Uterus (tissue), 4 donors: ENCODE measurements at places on chromosomes 11 and 22. TPM values are rescaled to one million over a fixed set of nuclear protein-coding genes. Genes with fewer than 3 reads are reported as not detected.
A peak's percentile ranks its signal among the peaks of the same experiment; 100 is the strongest.

GRCh38 chr11:135006800-135007199 is 594.8 kb upstream of the B3GAT1 start:
- no peak overlapping the region for H3K4me3 ChIP-seq
- H3K36me3 ChIP-seq: no peaks in the 10 kb centered on the region
- DNase-seq: no peak
- no peaks in the 10 kb centered on the region for H3K4me1 ChIP-seq
- H3K27me3 ChIP-seq: no peaks in the 10 kb centered on the region

AIP gene
- 52.9 TPM for total RNA-seq

OR51E2 gene
- 0.69 TPM for total RNA-seq

DNA sequence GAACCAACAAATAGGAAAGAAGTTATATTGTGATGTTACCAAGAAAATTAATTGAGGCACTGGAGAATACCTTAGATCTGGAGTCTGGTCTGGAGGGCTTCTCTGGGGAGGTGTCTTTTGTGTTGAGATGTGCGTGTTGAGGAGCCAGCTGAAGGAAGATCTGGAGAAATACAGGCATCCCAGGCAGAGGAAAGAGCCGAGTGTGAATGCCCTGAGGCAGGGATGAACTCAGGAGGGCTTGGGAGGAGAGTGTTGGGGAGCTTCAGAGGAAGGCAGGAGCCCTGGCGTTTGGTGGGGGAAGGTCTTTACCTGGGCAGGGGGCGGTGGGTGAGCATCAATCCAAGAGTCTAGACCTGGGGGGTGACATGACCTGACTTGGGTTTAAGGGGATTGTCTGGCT is 13.1 kb downstream of the SYNGR1 start:
- no peaks in the 10 kb centered on the region for H3K27me3 ChIP-seq
- no peak overlapping the region for H3K4me3 ChIP-seq
- no peaks in the 10 kb centered on the region for H3K36me3 ChIP-seq
- no peaks in the 10 kb centered on the region for H3K4me1 ChIP-seq
- DNase-seq: no peak

- no peak overlapping the region for H3K4me3 ChIP-seq
- DNase-seq: no peak
- no peaks in the 10 kb centered on the region for H3K27me3 ChIP-seq
- H3K4me1 ChIP-seq: no peaks in the 10 kb centered on the region
These were observed 112.3 kb upstream of the SORL1-AS1 start for GRCh38 chr11:121564948-121565684.

IL17REL gene
- not detected for total RNA-seq

OSM gene
- 0.76 TPM for total RNA-seq

GRCh38 chr11:134014511-134014910 is 54.4 kb upstream of the JAM3 start:
- H3K27me3 ChIP-seq: no peaks in the 10 kb centered on the region
- no peak overlapping the region for H3K4me3 ChIP-seq
- H3K27ac ChIP-seq: no peak overlapping the region

DNA sequence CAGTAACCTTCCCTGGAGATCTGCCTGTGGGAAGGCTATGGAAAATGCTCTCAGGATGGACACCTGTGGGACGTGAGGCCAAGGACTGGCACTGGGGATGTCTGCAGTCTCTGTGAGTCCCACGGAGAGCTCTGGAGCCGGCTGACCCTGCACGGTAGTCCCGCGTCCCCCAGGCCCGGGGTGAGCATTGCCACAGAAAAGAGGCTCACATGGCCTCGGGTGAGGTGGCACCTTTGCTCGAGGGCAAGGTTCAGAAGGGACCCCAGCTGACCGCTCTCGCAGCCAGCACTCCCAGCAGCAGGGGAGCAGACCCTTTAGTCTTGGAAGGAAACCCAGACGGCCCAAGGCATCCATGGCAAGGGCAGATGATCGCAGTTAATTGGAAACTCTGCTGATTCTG is 9.0 kb downstream of the RTL6 start:
- no peaks in the 10 kb centered on the region for H3K4me1 ChIP-seq
- H3K27ac ChIP-seq: no peak overlapping the region
- no peak for DNase-seq

DNA sequence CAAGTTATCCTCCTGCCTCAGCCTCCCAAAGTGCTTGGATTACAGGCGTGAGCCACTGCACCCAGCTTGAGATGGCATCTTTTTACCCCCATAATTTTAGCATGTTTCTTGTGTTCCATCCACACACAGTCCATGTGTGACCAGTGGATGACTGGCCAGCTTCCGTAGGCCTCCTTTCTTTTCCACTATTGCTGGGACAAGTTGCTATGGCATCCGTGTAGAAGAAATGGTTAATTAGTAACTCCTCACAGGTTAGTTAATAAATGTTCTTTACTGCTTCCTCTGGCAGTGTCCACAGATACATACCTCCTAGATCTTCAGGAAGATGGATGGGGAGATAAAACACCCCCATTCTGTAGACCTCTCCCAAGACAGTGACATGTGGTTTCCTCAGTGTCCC is 154.3 kb upstream of the RASSF10 start:
- no peaks in the 10 kb centered on the region for H3K27me3 ChIP-seq
- H3K4me1 ChIP-seq: no peaks in the 10 kb centered on the region
- H3K36me3 ChIP-seq: no peaks in the 10 kb centered on the region

GRCh38 chr11:34790620-34791019 is 125.6 kb downstream of the APIP start:
- DNase-seq: no peak
- no peak overlapping the region for H3K4me3 ChIP-seq
- no peaks in the 10 kb centered on the region for H3K4me1 ChIP-seq
- H3K36me3 ChIP-seq: no peaks in the 10 kb centered on the region
- H3K27ac ChIP-seq: no peak overlapping the region

OR5AP2 gene
- not detected for total RNA-seq

PLAAT5 gene
- total RNA-seq: not detected

POU2F3 gene
- total RNA-seq: not detected

- H3K36me3 ChIP-seq: no peaks in the 10 kb centered on the region
- no peaks in the 10 kb centered on the region for H3K4me1 ChIP-seq
- no peak overlapping the region for H3K27ac ChIP-seq
- H3K27me3 ChIP-seq: no peaks in the 10 kb centered on the region
- no peak overlapping the region for H3K4me3 ChIP-seq
- DNase-seq: no peak
These were observed 112.2 kb upstream of the B3GAT1 start for GRCh38 chr11:134524201-134524600.

DNA sequence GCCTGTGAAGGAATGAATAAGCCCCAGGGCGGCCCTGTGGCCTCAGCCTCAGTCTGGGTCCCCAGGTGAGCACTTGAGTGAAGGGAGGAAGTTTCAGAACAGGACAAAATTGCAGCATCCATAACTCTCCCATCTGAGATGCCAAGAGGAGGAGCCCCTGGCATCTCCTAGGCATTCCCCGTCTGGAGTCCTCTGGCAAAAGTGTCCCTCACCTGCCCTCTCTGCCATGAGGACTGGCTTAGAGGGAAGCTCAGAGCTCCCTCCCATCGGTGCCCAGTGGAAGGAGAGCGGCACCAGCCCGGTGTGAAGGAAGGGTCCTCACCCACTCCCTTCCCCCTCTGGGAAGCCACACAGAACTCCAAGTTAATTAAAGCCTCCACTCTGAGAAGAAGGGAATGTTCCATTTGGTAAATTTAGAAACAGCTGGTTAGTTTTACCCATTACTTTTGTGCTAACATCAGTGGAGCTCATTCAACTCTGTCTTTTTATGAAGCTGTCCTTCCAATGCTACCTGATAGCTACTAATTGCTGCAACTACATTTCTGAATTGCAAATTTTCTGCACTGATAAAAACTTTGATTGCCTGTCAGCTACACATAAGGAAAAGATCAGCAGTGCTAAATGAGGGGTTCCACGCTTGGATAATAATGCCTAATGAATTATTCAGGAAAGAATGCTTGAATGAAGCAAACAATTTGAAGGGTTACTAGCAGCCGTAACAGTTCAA is 123.3 kb upstream of the RCN1 start:
- no peak overlapping the region for H3K27ac ChIP-seq
- H3K4me1 ChIP-seq: no peaks in the 10 kb centered on the region
- DNase-seq: no peak
- H3K27me3 ChIP-seq: no peaks in the 10 kb centered on the region
- H3K36me3 ChIP-seq: no peaks in the 10 kb centered on the region

DNA sequence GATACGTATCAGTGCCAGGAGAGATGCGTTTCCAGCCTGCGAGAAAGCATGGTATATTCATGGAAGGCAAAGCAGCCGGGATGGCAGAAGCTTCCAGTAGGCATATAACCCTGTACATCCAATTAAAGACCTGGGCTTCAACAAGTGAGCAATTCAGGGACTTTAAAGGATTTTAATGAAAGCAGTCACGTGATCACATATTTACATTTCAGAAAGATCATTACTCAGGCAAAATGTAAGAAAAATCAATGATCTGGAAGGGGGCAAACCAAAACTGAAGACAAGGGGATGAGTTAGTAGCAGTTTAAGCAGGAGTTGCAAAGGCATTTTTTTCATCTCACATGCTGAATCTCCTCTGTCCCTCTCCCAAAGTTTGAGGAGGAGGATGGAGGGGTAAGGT is 7.8 kb downstream of the CDON start:
- H3K36me3 ChIP-seq: no peaks in the 10 kb centered on the region
- no peaks in the 10 kb centered on the region for H3K4me1 ChIP-seq
- H3K27ac ChIP-seq: no peak overlapping the region
- H3K4me3 ChIP-seq: no peak overlapping the region

DNA sequence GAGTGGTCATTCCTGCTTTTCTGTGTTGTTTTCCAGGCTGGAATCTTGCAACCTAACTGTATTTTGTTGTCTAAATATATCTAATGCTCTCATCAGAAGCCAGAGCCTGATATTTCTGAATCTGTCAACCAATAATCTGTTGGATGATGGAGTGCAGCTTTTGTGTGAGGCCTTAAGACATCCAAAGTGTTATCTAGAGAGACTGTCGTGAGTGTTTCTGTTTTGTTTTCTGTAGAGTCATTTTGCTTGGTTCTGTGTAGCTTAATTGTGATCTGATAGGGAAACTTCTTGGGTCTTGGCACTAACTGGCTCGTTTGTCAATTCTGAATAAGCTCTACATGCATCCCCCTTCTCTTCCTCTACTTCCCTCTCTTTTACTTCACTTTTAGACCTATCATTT is 31.2 kb upstream of the RBMXL2 start:
- DNase-seq: no peak
- H3K36me3 ChIP-seq: no peaks in the 10 kb centered on the region
- H3K27ac ChIP-seq: no peak overlapping the region
- no peaks in the 10 kb centered on the region for H3K4me1 ChIP-seq
- no peak overlapping the region for H3K4me3 ChIP-seq
- H3K27me3 ChIP-seq: no peaks in the 10 kb centered on the region

DNA sequence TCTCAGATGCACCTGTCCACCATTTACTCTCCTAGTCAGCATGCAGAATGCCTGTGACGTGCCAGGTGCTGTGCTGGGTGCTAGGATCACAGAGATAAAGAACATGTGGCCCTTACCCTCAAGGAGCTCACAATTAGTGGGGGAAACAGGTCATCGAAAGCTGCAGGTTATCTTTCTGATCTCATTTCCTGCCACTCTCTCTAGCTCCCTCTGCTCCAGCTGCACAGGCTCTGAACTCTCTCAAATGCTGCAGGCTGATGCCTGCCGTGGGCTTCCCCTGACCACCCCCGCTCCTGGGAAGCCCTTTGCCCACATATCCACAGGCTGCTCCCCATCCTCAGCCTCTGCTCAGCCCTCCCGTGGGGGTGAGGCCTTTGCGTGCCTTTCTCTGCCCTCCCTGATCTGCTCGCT is 29.6 kb downstream of the SHANK3 start:
- no peak overlapping the region for H3K27ac ChIP-seq
- no peak for DNase-seq
- H3K36me3 ChIP-seq: no peaks in the 10 kb centered on the region
- H3K4me3 ChIP-seq: no peak overlapping the region
- H3K27me3 ChIP-seq: no peaks in the 10 kb centered on the region

OOSP4A gene
- not detected for total RNA-seq

GRCh38 chr11:69473276-69473845 is 8.1 kb upstream of the LINC01488 start:
- no peak overlapping the region for H3K27ac ChIP-seq
- no peaks in the 10 kb centered on the region for H3K27me3 ChIP-seq
- no peak for DNase-seq
- H3K36me3 ChIP-seq: no peaks in the 10 kb centered on the region
- H3K4me3 ChIP-seq: no peak overlapping the region
- H3K4me1 ChIP-seq: peaks cover 6% of the 10 kb centered on the region

GRCh38 chr11:32385998-32386397 is 49.3 kb downstream of the WT1 start:
- peak overlapping the region; percentile 73 for H3K27ac ChIP-seq
- DNase-seq: peak; percentile 41
- peaks cover 11% of the 10 kb centered on the region for H3K4me1 ChIP-seq
- H3K4me3 ChIP-seq: no peak overlapping the region
- no peaks in the 10 kb centered on the region for H3K36me3 ChIP-seq

DNA sequence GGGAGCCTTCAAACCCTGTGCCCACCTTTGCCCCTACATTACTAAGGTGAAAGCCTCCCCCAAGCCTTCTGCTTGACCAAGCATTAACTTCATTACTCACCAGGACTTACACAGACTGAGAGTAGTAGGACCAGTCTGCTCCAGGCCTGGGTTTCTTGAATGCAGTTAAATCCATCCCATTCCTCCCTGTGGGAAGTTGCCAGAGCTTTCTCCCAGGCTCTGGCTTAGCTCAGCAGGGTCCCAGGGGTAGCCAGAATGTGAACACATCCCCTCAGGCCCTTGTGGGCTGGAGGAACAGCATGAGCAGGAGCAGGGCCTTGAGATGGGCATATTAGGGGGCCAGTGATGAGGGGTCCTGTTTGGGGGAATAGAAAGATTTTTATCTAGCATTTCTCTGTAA is 59.9 kb downstream of the RRM1 start:
- no peak overlapping the region for H3K27ac ChIP-seq
- no peaks in the 10 kb centered on the region for H3K27me3 ChIP-seq
- H3K4me1 ChIP-seq: no peaks in the 10 kb centered on the region
- no peaks in the 10 kb centered on the region for H3K36me3 ChIP-seq
- no peak overlapping the region for H3K4me3 ChIP-seq

- no peaks in the 10 kb centered on the region for H3K4me1 ChIP-seq
- DNase-seq: no peak
- H3K27ac ChIP-seq: no peak overlapping the region
- H3K36me3 ChIP-seq: no peaks in the 10 kb centered on the region
- H3K27me3 ChIP-seq: no peaks in the 10 kb centered on the region
- no peak overlapping the region for H3K4me3 ChIP-seq
These were observed 102.4 kb upstream of the FSHB start for GRCh38 chr11:30128269-30128932.
